CD4-positive, alpha-beta T cell (primary cell): ENCODE measurements at places on chromosomes 1 and 21.

- no peak for DNase-seq
Observed at GRCh38 chr1:175708787-175709186, 34.6 kb downstream of the TNR start.

DNA sequence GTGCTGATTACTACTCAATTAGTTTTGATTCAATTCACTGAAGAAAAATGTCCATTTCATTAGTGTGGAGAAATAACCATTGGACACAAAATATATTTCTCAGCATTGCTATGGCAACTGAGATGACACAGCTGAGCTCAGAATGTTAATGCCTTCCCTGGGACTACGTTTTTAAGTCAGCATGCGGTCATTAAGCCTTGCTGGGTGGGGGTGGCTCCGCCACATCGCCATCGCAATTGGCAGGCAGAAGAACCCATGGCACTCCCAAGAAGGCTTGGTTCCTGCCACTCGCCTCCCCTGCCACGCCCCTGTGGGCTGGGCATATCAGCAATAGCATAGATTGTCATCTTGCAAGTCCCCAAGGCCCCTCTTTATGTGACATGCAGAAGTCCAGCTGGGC lies 256.7 kb upstream of the CAMK1G start:
- no peak for DNase-seq

DNA sequence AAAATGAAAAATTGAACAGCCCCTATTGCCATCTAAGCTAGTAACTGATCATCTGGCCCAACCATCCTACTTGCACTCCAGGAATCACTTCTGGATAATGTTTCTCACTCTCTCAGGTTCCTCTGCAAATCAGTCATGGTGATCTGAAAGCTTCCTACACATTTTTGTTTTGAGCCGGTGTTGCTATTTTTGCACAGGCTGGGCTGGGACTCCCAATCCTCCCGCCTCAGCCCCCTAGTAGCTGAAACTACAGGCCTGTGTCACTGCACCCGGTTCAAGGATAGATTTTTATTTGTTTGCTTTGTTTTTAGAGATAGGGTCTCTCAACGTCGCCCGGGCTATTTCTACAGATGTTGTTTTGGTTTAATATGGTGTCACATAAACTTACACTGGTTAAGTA lies 40.5 kb upstream of the HMCN1 start:
- DNase-seq: no peak

DNA sequence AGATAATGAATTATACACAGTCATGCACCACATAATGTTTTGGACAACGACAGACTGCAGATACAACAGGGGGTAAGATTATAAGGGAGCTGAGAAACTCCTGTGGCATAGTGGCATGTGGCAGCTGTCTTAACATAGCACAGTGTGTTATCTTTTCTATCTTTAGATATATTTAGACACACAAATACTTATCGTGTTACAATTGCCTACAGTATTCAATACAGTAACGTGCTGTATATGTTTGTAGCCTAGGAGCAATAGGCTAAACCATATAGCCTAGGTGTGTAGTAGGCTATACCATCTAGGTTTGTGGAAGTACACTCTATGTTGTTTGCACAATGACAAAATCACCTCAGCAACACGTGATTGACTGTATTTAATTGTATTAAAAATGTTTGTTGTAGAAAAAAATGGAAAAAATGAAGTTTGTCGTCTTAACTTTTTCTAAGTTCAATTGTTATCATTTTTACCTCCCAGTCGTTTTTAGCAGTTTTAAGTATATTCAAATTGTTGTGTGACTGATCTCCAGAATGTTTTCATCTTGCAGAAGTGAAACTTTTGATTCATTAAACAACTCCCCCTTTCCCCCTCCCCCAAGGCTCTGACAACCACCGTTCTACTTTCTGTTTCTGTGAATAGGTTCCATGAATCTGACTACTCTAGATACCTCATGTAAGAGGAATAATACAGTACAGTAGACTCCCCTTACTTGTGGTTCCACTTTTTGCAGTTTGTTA lies 351.0 kb upstream of the B3GALT2 start:
- peak; percentile 25 for DNase-seq

- no peak for DNase-seq
Observed at GRCh38 chr21:37341254-37341960, 25.2 kb upstream of the DYRK1A start.

DNA sequence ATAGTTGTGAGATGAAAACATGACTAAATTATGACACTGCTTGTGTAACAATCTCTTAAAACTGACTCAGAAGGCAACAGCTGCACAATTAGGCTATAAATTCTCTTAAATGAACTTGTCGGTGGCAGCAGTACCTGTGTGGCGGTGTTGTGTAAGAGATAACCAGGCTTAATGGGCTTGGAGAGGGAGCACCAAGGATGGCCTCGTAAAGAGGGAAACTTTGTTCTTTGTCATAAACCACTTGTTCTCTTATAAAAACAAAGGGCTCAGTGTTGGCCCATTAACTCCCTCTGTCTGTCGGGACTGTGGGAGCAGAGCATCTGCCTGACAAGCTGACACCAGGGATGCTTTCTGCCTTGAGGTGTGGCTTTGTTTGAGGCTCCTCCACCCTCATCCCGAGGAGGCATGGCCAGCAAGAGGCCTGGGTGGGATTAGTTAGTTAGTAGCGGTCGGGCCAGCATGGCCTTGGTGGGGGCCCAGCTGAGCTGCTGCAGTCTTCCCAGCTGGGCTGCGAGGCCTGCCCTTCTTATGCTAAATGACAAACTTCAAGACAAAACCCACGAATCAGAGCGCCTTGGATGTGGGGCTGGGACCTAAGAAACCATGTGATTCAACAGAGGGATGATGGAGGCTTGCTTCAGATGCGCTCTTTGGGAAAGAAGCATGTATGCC lies 171.4 kb downstream of the CAMTA1 start:
- no peak for DNase-seq

DNA sequence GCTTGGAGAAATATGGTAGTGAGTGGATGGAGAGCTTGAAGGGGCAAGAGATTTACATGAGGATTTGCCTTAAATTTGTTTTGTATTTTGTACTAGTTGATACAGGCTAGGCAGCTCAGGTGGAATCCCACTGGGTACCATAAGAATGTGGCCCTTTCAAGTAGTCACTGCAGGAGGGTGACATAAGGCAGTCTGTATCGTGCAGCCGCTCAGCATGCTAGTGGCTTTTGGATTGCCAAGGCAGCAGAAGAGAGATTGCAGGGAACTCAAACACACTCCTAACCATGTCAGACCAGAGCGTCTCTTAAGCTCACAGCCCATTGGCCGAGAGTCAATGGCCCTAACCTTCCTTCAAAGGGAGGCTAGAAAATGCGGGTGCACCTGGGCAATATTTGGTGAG lies 420.0 kb downstream of the ADGRL2 start:
- no peak for DNase-seq

GRCh38 chr1:96296991-96297390 lies 424.6 kb upstream of the PTBP2 start:
- DNase-seq: no peak

DNA sequence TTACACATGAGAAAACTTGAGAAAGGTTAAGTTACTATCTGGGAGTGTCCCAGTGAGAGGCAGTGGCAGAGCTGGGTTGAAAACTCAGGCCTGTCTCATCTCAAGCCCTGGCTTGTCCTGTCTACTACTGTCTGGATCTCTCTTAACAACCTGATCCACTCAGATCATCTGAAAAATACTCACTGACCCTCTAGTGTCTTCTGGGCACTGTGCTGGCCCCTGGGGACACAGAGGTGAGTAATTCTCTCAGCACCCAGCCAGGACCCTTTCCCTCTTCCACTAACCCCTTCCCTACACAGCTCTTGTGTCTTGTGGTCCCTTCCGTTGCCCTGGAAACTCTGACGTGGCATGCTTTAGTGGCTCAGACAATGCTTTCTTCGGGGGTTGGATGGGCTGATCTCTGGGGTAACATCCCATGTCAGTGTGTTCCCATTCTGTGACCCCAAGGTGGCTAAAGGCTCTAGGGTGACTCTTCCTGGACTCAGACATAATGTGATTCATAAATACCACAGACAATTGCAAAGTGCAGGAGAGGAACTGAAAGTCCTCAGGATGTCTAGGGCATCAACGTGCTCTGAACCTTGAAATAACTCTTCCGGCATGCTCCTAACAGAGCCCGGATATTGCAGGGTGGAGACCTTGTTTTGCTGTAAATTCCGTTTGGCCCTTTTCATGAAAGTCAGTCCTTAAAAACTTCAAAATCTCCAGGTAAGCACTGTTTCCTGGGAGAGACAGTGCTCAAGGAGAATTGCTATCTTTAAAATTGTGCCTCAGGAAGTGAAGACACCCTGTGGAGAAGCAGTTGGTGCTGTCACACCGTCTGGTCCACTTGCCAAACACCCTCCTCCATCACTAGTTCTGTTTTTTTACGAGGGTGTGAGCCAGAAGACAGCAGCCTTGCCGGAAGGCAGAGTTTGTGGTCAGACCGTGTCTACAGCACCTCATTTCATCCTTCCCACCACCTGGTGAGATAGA lies 4.0 kb downstream of the SHISAL2A start:
- DNase-seq: peak; percentile 76

- no peak for DNase-seq
Observed at GRCh38 chr1:229642376-229642775, 16.3 kb downstream of the URB2 start.

GRCh38 chr21:24561291-24561690 lies 1046.0 kb downstream of the MRPL39 start:
- no peak for DNase-seq

GRCh38 chr1:224785622-224786021 lies 143.9 kb upstream of the DNAH14 start:
- DNase-seq: no peak

DNA sequence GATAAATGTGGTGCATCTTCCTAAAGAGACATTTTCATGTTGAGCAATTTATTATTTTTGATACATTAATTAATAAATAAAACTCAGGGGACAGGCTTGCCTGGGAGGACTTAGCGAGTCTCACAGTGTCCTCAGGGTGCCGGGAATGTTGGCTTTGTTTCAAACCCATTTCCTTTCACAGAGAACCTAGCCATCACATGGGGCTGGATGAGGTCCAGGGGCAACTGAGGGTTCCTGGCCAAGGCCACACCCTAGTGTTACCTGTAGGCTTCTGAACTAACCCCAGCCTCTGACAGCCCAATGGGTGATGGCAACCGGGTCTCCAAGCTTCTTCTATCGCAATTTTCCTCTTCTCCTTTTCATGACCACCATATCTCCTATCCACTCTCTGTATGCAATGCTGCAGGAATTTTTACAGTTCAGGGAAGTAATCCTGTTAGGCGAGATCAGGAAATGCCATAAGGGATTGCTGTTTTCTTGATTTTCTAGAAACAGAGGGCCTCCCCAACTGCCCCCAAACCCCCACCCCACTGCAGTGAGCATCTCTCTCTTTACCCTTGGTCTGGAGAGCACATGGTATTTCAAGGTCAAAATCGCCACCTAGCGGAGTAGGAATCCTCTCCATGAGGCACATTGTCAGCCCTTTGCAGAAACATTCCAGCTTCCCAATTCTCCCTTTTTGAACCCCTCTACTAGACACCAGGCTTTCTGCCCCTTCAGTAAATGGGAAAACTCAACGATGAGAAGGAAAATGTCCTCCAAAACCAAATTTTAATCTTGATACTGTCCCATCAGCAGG lies 22.1 kb upstream of the SMYD3 start:
- no peak for DNase-seq

- DNase-seq: no peak
Observed at GRCh38 chr1:45221716-45222115, 15.3 kb upstream of the ZSWIM5 start.

GRCh38 chr1:200530623-200531261 lies 89.8 kb downstream of the KIF14 start:
- peak; percentile 75 for DNase-seq

DNA sequence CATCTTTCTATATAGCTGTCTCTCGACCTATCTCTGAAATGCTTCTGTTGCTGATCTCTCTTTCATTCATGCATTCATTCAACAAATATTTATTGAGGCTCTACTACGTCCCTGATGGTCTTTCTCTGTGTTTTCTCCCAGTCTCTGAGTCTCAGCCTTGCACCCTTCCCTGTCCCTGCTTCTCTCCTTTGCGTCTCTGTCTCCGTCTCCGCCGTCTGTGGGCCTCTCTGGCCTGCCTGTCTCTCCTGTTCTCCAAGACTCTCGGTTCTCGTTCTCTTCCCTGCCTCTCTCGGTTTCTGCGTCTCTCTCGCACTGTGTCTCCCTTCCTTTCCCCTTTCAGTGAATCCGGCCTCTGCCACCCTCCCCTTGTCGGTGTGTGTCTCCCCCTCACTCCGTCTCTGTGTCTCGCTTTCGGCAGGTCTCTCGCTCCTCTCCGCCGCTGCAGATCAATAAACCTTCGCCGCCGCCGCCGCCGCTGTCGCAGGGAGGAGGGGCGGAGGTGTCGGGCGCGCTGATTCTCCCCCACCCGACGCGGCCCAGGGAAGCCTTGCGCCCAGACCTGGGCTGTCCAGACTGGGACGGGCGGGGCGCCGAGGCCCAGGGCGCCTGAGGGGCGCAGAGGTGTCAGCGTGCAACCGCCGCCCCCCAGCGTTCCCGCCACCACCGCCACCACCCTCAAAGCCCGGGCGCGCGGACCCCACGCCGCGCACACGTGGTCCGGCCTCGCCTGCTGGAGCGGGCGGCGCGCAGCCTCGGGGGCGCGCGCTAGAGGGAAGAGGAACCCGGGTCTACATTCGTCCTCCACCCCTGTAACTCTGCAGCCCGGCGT lies 3.0 kb downstream of the EFNA3 start:
- no peak for DNase-seq

- DNase-seq: no peak
Observed at GRCh38 chr1:3702990-3703728, 49.1 kb upstream of the CCDC27 start.

- DNase-seq: no peak
Observed at GRCh38 chr1:218259800-218260199, 25.3 kb upstream of the RRP15 start.

DNA sequence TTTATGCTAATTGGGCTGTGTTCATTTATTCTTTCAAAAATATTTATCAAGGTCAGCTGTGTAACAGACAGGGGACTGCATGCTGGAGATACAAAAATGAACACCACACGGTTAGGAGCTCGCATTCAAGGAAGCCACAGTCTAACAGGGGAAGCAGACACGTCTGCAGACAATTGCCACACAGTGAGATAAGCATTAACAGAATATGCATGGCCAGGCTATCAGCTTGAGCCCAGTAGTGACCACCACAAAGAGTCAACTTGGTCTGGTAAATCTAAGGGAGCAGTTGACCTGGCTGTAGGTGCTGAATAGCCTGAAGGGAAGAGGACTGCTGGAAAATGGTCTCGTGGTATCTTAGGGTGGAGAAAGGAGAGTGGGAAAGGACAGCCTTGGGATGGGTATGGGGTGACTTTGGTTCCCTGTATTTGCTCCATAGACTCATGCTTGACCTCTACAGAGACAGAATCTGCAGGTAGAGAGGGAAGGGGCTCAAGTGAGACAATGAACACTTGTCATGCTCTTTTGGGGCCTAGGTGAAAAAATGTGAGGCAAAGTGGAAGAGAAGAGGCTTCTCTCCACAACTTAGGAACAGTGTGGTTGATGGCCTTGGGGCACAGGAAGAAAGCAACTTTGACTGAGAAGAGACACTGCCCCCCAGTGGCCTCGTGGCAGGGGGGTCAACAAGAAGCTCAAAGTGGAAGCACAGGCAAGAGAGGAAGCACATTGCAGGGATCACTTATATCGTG lies 7.6 kb upstream of the NPL start:
- DNase-seq: peak; percentile 58

GRCh38 chr1:85494904-85495266 lies 29.9 kb upstream of the DDAH1 start:
- DNase-seq: no peak
